ENCODE measurements at places on chromosomes 7 and 10. TPM values are rescaled to one million over a fixed set of nuclear protein-coding genes. Genes with fewer than 3 reads are reported as not detected.
A peak's percentile ranks its signal among the peaks of the same experiment; 100 is the strongest.

The RNF32 gene
- total RNA-seq: 26.0 TPM

The TMEM270 gene
- not detected for total RNA-seq

DNA sequence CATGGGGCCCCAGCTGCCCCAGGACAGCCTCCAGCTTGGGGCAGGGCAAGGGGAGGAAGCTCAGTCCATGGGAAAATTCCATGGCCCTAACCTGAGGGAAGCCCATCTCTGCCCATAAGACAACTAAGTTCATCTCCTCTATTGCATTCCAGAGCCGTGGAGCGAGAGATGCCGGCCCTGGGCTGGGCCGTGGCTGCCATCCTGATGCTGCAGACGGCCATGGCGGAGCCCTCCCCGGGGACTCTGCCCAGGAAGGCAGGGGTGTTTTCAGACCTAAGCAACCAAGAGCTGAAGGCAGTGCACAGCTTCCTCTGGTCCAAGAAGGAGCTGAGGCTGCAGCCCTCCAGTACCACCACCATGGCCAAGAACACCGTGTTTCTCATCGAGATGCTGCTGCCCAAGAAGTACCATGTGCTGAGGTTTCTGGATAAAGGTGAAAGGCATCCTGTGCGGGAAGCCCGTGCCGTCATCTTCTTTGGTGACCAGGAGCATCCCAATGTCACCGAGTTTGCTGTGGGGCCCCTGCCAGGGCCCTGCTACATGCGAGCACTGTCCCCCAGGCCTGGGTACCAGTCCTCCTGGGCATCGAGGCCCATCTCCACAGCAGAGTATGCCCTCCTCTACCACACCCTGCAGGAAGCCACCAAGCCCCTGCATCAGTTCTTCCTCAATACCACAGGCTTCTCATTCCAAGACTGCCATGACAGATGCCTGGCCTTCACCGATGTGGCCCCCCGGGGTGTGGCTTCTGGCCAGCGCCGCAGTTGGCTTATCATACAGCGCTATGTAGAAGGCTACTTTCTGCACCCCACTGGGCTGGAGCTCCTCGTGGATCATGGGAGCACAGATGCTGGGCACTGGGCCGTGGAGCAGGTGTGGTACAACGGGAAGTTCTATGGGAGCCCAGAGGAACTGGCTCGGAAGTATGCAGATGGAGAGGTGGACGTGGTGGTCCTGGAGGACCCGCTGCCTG, 4.3 kb downstream of the AOC1 start:
- no peak for DNase-seq

DNA sequence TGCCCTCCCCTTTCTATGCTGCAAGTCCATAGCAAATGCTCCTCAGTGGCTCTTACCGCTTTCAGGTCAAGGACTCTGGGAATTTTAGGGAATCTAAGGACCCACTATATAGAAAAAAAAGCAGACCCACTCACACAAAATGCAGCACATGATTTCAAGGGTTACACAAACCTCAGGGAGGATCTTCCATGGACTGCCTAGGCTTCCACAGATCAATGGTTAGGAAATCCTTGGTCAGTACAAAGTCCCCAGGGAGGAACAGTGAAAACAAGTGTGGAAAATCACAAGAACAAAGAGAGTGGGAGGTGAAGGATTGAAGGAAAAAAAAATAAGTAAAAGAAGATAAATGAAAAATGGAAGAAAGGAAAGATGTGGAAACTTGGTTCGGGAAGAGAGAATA, 188.4 kb downstream of the AHR start:
- no peak for DNase-seq

DNA sequence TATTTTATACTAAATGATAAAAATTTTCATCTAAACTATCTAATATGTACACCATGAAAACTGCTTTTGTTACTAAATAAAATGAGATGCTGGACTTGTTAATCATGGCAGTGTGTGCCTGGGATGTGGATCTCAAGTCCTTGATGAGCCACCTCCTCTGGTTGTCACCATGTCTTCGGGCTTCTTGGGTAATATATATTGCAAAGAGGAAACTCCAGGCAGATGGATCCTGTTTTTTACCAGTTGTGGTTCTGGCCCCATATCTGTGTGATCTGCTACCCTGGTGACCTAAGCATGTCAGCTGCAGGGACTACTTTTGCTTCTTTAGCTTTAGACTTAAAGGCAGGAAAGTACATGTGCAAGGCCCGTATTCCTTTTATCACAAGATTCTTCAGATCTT, 46.2 kb downstream of the TMEM60 start:
- DNase-seq: no peak

GRCh38 chr7:112089551-112089950, 116.6 kb downstream of the DOCK4 start:
- DNase-seq: no peak

DNA sequence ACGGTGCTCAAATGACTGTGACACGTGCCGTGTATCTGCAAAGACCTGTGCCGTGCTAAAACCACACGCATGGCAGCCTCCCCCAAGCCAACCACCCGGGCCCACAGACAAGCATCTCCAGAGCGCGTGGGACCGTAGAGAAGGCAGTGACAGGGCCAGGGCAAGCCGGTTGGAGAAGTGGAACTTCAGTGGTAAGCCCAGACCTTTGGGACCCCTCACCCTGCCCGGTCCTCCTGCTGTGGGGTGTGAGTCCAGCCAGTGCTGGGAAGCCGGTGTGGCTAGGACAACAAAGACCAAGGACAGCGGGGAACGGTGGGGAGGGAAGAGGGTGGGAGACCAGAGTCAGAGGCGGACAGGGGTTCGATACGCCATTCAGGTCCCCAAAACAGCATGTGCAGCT, 476.2 kb downstream of the DNAJB6 start:
- DNase-seq: no peak

DNA sequence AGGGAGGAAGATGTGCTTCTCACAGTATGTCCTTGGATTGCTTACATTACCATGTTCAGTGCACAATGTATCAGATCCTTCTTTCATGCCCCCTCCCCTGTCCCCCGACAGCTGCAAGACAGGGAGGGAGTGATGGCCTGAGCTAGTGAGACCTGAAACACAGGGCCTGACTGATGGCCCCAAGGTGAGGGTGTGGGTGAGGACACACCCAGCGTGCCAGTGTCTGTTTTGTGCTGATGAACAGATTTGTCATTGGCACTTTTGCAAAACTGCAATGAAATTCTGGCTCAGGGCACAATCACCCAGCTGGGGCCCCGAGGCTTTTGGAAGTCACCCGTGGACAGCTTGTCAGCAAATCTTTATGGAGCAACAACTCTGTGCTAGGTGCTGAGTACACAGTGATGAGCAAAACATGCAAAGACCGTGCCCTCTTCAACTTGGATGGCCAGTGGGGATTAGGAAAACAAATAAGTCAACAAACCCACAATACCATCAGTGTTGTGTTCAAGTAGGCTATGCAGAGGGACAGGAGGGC, 59.4 kb upstream of the EMX2 start:
- DNase-seq: no peak

GRCh38 chr10:32957341-32958084, 517 bp downstream of the ITGB1 start:
- peak; percentile 71 for DNase-seq

GRCh38 chr10:113554214-113554613, 1.4 kb downstream of the HABP2 start:
- DNase-seq: no peak

DNA sequence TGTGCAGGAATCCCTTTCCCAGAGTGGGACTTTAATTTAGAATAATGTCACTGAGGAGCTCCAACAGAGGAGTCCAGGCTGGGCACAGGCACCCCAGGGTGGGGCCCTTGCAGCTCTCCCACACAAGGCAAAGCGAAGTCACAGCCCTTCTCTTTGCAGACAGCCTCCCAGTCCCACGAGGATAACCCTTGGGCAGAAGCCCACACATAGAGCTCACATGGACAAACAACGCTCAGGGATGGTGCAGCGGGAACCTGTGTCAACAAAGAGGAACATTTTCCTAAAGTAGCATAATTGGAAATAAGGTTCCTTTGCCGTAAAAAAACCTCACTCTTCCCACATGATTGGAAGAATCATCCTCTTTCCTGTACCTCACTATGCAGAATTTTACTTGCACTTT, 29.3 kb upstream of the GGCT start:
- no peak for DNase-seq

The CPXM2 gene
- not detected for total RNA-seq

DNA sequence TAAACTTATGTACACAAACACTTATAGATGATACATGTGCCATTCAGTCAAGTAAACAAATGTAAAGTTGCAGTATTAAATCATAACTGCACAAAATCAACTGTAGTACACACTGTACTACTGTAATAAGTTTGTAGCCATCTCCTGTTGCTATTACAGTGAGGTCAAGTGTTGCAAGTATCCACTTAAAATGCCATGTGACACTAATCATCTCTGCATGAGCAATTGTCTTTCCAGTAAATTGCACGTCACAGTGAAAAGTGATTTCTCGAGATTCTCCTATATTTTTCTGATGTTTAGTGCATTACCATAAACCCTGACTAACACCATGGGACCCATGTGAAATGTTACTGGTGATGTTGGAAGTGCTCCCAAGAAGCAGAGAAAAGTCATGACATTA, 293.3 kb upstream of the SP4 start:
- no peak for DNase-seq

GRCh38 chr10:27745732-27746396, at the start of gene MKX:
Gene MKX (minus strand): TSS chr10:27745819. CDS start chr10:27743415, 2,404 bp downstream.
- no peak for DNase-seq

GRCh38 chr7:101782896-101783295, 34.5 kb upstream of the CUX1 start:
- DNase-seq: no peak

The MRLN gene
- total RNA-seq: 0.98 TPM

- no peak for DNase-seq
These were observed 62.9 kb upstream of the DOCK1 start for GRCh38 chr10:126842356-126842755.

GRCh38 chr10:52454491-52454890, 140.4 kb downstream of the DKK1 start:
- DNase-seq: no peak

The CFAP46 gene
- 1.0 TPM for total RNA-seq

The SPDYE2B gene
- total RNA-seq: not detected

The CYP3A7 gene
- total RNA-seq: not detected

GRCh38 chr10:101061624-101062231, at the start of gene KAZALD1:
Gene KAZALD1 (plus strand): TSS chr10:101061989. CDS start chr10:101062593, 604 bp downstream.
- peak; percentile 52 for DNase-seq

- no peak for DNase-seq
These were observed 123.4 kb downstream of the CUX1 start for GRCh38 chr7:101940830-101941229.

DNA sequence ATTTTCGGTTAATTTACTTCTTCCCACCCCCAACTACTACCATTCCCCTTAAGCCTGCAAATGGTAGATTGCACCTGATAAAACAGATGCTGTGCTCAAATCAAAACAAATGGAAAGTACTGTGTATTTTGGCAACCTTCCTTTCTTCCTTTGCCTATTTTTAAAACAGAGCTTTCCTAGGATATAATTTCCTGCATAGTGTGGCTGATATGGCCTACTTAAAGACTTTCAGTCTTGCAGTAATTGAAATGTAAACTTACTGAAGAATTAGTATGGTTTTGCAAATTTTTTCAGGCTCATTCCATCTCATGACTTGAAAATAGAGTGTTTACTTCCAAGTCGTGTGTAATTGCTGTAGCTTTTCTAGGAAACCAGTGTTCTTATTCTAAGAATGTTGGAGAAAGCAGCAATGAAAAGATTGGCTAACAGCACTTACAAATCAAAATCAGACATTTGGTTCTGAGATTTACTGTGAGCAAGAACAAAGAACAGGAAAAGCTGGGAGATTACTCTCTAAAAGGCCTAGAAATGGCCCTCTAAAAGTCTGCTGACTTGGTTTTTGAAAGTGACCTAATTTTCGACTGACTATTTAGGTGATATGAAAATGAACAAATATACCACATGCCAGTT, 52.0 kb downstream of the REEP3 start:
- DNase-seq: no peak

The RAPGEF5 gene
- 20.7 TPM for total RNA-seq

- DNase-seq: no peak
These were observed 50.5 kb upstream of the YAE1 start for GRCh38 chr7:39515534-39516228.

GRCh38 chr7:127194571-127194970, 58.2 kb downstream of the GRM8 start:
- DNase-seq: no peak

GRCh38 chr10:36943544-36943943, 181.9 kb upstream of the ANKRD30A start:
- no peak for DNase-seq

GRCh38 chr10:74151879-74152722, 1.1 kb downstream of the ADK start:
- no peak for DNase-seq

GRCh38 chr10:125101049-125101448, 59.3 kb downstream of the CTBP2 start:
- DNase-seq: no peak

- no peak for DNase-seq
These were observed 155.0 kb downstream of the RNF216 start for GRCh38 chr7:5626498-5626897.

The GSAP gene
- total RNA-seq: 25.7 TPM

The OR2A42 gene
- not detected for total RNA-seq

The ANAPC16 gene
- 134 TPM for total RNA-seq

DNA sequence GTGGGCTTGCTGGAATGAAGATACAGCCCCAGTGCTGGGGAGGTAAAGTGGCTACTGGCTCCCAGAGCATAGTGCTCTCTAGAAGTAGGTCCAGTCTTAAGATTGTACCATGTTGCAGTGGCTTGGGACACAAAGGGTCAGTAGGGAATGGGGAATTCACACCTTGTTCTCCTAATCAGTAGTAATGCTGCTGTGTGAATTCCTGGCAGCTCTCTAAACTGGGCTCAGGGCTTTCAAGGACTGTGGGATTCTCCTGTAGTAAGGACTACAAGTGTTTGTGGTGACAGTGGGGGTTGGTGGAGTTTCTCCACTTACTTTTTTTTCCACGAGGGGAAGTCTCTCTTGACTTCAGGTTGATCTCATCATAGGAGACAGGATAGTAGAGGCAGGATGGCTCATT, 226.2 kb upstream of the TEX47 start:
- no peak for DNase-seq

GRCh38 chr10:5449823-5450222, 37.5 kb downstream of the NET1 start:
- no peak for DNase-seq

- DNase-seq: no peak
These were observed 29.5 kb downstream of the FAM171A1 start for GRCh38 chr10:15341502-15342128.

GRCh38 chr7:55343002-55343781, 21.9 kb upstream of the LANCL2 start:
- DNase-seq: no peak

GRCh38 chr7:93964813-93965212, 39.3 kb downstream of the BET1 start:
- DNase-seq: no peak

Data from Caco-2 (cell line).